Stimulated activated CD8-positive, alpha-beta memory T cell treated with anti-CD3 and anti-CD28 coated beads, Interleukin-4, amount 100 ng/mL, for 4 hours (primary cell): ENCODE measurements at places on chromosomes 12 and 14.

DNA sequence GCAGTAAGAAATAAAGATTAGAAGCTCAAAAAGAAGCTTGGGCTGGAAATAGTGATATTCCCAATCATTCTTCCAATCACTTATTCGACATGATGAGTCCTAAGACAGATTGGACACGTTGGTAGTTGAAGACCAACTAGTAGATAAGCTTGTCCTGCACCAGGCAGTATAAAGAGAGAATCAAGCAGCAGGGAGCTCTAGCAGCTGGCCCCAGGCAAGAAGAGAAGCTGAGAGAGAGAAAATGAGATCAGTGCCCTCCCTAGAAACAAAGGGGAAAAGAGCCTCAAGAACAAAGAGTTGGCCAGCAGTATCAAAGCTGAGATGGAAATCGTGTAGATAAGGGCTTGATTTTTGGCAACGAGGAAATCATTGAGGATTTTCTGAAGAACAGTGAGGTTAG, 20.6 kb downstream of the RASSF8 start:
- DNase-seq, result no peak

DNA sequence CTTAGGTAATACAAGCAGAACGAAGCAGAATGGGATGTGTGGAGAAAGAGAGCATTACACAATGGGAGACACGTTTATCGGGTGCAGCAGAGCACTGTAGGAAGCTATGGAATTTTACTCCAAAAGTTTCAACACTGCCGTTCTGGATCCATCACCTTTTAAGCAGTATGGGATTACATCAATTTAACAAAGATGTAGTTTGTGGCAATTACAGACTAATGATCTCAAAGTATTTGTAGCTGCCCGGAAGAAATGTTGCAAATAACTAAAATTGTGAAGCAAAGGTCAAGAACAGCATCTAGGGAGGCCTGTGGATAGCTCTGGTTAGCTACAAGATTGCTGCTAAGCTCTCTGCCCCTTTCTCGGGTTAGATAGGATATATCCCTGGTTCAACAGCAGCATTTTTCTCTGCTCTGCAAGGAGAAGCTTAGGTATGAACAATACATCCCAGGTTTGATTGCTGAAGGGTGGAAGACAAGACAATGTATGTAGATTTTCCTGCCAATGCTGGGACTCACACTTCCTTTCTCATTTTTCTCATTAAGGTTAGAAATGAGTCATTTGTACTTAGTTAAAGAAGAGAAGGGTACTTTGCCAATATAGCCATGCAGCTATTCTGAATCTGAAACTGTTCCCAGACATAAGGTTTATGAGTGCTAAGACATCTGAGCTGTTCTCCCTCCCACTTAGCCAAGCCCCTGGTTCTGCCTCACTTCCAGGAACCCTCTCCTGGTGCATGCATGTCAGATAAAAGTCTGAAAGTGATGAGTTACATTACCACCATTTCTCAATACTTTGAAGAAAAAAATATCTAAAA, 75.0 kb upstream of the HIF1A start:
- no peak for DNase-seq

GRCh38 chr12:108720757-108721514, 10.4 kb downstream of the CORO1C start:
- no peak for DNase-seq

GRCh38 chr14:53517270-53517960, 364.3 kb upstream of the DDHD1 start:
- no peak for DNase-seq

DNA sequence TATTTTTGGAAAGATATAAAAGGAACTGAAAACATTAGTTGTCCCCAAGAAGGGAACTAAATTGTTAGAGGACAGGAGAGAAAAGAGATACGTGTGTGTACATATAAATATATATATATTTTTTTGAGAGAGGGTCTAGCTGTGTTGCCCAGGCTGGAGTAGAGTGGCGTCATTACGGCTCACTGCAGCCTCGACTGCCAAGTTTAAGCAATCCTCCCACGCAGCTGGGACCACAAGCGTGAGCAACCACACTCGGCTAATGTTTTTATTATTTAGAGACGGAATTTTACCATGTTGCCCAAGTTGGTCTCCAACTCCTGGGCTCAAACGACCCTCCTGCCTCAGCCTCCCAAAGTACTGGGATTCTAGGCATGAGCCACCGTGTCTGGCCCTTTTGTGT, 16.2 kb upstream of the NOP2 start:
- DNase-seq, result no peak

- DNase-seq, result no peak
Measured at GRCh38 chr12:126811391-126811790, 1455.6 kb upstream of the TMEM132C start.

DNA sequence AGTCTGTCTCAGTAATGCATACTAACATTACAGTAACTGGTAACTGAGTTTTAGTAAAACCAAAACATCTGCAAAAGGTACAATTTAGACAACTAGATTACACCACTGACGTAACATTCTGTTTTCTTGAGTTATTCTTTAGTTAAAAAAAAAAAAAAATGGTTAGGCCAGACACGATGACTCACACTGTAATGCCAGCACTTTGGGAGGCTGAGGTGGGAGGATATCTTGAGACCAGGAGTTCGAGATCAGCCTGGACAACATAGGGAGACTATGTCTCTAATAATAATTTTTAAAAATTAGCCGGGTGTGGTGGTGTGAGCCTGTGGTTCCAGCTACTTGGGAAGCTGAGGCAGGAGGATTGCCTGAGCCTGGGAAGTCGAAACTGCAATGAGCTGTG, 34.1 kb downstream of the AP5M1 start:
- no peak for DNase-seq

DNA sequence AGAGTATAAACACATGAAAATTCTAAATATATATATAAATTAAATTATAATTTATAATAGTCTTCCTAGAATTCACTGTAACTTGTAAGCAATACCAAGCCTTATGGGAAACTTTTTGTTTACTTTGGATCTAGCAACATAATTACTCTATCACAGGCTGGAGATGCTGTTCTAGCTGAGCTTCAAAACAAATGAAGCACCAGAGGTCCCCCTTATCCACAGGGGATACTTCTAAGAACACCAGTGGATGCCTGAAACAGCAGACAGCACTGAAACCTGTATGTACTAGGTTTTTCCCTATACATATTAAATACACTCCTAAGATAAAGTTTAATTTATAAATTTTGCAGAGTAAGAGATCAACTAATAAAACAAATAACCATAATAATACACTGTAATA, 96.6 kb downstream of the CDK17 start:
- DNase-seq, result no peak

DNA sequence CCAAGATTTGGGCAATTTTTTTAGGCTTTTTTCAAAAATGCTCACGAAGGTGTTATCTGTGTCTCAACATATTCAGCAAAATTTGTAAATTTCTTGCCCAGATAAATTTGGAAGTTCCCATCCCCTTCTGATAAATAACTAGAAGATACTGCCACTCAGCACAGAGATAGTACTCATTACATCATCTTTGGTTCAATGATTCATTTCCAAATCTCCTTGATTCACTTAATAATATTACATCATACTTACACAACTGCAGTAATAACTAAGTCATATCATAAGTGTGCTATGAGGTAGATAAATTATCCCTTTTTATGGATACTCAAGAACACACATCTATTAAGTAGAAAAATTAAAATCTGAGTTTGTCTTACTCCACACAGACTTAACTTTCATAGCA, 89.4 kb downstream of the RPAP3 start:
- no peak for DNase-seq
